ENCODE measurements at places on chromosomes 6 and 20. TPM values are rescaled to one million over a fixed set of nuclear protein-coding genes. Genes with fewer than 3 reads are reported as not detected.

DNA sequence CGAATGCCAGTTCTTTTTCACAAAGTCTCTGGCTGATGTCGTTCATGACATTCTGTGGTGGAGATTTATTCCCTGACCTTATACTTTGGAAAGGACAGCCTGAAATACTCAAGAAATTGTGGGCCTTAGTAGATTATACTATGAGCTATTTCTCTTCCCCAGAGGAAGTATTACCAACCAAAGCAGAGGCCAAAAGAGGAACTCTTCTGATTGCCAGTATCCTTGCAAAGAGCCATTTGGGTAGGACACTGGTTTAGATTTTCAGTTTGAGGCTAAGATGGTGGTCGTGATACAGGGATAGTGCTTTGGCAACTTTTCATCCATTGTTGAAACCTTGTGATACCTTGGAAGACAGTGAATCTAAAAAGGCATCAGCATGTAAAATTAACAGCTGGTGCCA is 327.3 kb downstream of the HACE1 start:
- no peak for DNase-seq

DYNLRB1 gene
- polyA plus RNA-seq = 209 TPM

PGC gene
- 0.30 TPM for polyA plus RNA-seq

MAN1A1 gene
- 119 TPM for polyA plus RNA-seq

ECT2L gene
- polyA plus RNA-seq = 0.22 TPM

RRAGD gene
- polyA plus RNA-seq = 35.4 TPM

DNA sequence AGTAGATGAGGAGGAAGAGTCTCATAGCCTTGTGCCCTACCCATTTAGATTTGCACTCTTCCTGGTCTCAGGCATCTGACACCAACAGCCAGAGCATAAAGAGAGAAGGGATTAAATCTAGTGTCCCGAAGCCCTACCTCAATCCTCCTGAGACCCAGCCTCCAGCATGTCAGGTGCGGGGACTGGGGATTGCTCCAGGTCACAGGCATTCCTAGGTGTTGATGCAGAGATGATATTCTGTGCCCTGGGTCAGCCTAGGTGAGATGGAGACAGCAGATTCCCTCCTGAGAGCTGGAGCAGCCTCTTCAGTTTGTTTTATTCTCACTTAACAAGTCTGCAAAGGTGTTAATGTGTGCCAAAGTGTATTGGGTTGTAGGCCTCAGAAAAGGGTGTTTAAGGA is 89.8 kb downstream of the ANKRD6 start:
- DNase-seq = no peak

- DNase-seq = no peak
These were observed 1.8 kb upstream of the PRDM1 start for GRCh38 chr6:106084106-106084988.

DNA sequence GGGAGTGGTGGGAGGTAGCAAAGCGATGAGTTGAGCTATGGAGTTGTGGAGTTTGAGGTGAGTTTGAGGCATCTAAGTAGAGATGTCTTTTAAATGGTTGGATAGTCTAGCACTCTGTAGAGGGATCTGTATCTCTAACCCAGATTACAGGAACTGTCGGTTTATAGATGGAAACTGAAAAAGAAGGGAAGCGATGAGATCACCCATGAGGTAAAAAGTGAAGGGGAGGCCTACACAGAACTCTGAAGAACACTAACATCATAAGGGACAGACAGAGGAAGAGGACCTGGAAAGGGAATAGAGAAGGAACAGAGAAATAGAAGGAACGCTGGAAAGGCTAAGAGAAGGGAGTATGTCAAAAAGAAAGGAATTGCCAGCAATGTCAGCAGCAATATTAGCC is 2.5 kb downstream of the HINT3 start:
- DNase-seq = no peak

DNA sequence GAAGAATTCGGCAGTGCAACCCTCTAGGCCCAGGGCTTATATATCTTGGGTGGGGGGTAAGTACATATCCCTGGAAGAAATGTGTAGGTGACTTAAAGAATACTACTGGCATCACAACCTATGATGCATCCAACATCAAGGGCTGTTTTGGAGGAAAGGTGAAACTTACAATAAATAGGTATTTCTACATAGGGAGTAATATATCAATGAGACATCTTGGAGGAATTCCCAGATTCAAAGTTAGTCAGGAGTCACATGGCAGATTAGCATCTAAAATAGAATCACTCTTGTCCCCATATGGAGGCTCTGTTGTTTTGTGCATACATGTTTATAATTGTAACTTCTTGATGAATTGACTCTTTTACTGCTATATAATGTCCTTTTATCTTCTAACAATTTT is 375.5 kb downstream of the PAX1 start:
- DNase-seq = no peak
